ENCODE measurements at places on chromosomes 3 and 15.

DNA sequence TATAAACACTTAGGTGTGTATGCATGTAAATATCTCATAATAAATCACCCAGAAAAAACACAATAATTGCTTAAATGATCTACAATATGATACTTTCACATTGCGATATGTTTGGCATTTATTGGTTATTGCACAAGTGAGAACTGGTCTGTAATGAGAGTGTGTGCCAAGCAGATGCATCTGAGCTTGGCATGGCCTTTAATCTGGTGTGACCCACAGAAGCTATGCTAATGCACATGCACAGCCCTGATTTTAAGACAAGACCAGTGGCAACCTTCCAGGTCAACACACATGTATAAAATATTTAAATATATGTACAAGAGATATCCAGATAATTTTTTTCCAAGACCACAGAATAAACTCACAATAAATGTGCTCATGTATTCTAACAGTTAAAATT is 42.7 kb downstream of the C2CD4A start:
- no peak for DNase-seq

DNA sequence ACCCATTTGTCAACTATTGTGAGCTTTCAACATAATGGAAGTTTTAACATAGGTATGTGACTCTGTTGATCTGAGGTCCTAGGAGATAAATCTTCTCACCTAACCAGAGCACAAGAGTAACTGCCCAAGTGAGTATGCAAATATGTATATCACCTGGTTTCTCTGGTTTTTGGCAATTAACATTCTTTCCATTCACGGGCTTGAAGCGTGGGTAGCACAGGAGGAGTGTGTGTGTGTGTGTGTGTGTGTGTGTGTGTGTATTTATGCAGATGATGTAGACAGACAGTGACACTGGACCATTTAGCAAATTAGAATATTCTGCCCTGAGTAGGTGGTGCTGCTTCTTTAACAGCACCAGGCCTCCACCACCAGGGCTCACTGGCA is 15.0 kb downstream of the EPHB1 start:
- no peak for DNase-seq

DNA sequence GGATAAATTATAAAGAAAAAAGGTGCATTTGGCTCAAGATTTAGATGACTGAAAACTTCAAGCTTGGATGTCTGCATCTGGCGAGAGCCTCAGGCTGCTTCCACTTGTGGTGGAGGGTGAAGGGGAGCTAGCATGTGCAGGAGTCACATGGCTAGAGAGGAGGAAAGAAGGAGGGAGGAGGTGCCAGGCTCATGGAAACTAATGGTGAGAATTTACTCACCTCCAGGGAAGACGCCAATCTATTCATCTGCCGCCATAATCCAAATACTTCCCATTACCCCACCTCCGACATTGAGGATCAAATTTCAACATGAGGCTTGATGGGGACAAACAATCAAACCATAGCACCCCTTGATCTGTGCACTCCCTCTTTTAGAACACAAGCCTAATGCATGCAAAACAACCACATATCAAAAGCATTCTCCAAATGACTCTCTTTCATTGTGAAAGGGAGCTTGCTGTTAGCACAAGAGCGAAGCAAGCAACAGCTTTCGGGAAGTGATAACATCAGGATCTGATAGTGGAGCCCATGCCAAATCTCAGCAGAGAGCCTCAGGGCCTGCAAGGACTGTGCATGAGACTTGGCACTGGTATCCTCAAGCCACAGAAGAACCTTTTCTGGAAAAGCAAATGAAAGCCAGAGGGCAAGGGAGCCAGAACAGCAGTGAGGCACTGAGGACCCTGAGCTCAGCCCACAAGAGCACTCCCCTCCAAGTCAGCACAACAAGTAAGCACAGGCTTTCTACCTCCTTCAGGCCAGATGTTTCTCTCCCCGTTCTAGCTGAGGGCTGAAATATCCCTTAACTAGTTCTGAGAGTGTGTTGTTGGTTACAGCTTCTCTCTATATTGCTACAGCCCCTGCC is 50.2 kb upstream of the THBS1 start:
- DNase-seq = no peak

DNA sequence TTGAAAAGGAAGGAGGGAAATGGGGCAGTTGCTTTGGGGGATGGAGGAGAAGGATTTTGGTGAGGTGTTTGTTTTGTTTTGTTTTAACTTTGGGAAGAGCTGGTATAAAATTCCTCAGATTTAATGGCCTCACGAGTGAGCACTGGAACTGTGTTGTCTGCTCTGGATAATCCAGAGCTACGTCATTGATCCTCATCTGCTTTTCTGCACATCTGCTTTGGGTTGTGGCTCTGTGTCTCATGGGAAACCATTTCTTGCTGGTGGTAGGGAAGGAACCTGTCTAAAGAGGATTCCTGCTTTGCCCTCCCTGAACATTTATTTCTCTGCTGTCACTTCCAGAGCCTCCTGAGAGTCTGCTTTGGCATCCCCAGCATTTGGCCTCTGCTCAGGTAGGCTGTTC is 3.1 kb downstream of the SNRK start:
- DNase-seq = no peak

GRCh38 chr15:96331945-96332636 is 1.6 kb downstream of the NR2F2 start:
- no peak for DNase-seq

DNA sequence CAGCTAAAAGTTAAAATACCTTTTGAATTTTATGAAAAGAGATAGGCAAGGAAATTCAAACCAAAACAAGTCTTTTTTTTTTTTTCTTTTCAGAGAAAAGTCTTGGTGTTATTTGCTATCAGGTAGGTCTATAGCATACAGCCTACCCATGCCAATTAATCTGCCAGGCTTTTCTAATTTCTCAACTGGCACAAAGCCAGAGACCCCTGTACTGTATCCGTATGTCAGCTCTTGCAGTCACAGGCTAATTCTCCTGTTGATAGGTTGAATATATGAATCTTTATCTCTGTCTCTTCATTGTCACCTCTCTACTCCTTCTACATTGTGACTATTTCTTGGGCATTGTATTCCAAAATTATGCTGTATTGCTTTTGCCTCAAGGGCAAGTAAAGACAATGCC is 133.4 kb downstream of the IL5RA start:
- no peak for DNase-seq

DNA sequence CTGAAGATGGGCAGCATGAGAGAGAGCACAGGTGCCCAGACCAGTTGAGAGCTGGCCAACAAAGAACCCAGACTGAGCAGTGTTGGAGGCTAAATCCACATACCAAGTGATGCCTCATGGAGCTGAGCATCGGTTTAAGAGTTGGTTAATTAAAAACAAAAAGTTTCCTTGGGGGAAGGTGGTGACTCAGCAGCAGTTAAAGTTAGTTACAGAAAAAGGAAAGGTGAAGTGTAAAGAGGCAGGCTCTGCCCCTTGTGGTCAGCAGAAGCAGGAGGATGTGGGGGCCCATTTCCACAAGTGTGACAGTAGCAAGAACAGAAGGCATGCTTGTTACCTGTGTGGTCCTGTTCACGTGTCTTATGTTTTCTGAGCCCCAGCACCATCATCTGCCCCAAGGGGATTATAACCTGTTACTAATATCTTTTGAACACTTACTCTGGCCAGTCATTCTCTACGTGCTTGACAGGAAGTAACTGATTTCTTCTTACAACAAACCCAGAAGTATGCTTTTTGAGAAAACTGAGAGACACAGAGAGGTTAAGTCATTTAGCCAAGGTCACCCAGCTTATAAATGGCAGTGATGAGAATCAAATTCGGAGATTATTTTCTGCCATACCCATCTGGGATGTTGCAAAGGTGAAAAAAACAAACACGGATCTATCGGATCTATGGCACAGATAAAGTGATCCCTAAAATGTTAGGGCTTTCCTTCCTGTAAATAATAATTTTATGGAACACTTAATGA is 91.0 kb downstream of the EPHB1 start:
- DNase-seq = no peak

DNA sequence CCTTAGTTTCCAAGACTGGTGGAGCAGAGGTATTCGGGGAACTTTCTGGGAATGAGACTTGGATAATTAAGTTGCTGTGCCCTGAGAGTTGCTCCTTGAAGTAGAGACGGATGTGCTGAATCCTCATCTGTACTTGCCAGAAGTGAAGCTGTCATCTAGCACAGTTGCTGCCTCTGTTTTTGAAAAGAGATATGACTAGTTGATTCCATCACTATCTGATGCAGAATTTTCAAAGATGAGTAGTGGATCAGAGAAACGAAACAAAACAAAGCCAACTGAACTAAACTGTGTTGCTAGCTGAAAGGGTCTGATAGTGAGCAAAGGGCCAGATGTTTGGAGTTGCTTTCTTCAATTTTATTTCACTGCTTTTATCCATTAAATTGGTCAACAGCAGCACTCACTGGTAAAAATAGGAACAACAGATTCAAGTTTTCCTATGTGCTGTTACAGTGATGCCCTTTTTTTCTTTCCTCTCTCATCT is 52.7 kb downstream of the MITF start:
- no peak for DNase-seq

- no peak for DNase-seq
These were observed 73.0 kb upstream of the ETV5 start for GRCh38 chr3:186181901-186182300.

GRCh38 chr3:46845397-46845859 is 17.8 kb downstream of the MYL3 start:
- no peak for DNase-seq
